ENCODE measurements at places on chromosomes 12 and 14.

DNA sequence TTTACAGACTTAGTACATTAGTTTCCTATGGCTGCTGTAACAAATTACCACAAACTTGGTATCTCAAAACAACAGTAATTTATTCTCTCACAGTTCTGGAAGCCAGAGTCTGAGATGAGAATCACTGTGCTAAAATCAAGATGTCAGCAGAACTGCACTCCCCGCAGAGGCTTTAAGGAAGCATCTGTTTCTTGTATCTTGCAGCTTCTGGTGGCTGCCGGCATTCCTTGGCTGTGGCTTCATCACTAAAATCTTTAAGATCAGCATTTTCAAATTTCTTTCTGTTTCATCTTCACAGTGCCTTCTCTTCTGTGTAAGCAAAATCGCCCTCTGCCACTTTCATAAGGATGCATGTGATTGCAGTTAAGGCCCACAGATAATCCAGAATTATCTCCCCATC lies 9.4 kb downstream of the STON2 start:
- DNase-seq: no peak

- DNase-seq: no peak
These were observed 22.9 kb downstream of the NIN start for GRCh38 chr14:50808053-50808452.

DNA sequence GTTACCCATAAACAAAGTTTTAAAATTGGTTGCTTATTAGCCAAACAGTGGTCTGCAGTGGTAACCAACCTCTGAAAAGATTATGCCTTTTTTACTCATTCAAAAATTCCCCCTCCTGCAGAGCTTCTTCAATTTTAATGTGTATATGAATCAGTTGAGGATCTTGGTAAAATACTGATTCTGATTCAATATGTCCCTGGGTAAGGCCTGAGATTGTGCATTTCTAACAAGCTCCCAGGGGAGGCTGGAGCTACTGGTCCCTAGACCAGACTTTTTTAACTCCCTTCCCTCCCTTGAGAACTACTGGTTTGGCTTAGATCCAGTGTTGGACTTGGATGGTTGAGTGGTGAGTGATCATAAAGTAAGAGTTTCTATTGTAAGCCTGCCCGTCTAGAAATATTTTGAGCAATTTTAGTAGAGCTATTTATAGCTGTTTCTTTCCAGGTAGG lies 90.2 kb downstream of the FUT8 start:
- DNase-seq: no peak

- DNase-seq: no peak
These were observed 274.2 kb downstream of the TTC6 start for GRCh38 chr14:37869633-37870032.

- DNase-seq: no peak
These were observed 206.1 kb downstream of the PRKD1 start for GRCh38 chr14:29721586-29721985.

DNA sequence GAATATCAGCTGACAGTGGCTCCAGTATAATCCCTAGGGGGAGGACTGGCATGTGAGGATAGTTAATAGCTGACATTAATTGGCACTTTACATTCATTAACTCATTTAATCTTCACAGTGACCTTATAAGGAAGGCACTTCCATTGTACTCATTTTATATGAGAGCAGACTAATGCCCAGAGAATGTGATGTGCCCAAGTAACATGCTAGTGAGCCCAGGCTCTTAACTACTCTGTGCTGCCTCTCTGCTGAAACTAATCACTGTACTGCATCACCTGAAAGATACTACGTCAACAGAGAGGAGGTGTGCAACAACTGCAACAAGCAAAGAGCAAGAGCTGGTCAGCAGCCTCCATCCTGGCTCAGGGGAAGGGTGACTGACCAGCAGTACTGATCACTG lies 40.1 kb downstream of the GALNT4 start:
- no peak for DNase-seq

DNA sequence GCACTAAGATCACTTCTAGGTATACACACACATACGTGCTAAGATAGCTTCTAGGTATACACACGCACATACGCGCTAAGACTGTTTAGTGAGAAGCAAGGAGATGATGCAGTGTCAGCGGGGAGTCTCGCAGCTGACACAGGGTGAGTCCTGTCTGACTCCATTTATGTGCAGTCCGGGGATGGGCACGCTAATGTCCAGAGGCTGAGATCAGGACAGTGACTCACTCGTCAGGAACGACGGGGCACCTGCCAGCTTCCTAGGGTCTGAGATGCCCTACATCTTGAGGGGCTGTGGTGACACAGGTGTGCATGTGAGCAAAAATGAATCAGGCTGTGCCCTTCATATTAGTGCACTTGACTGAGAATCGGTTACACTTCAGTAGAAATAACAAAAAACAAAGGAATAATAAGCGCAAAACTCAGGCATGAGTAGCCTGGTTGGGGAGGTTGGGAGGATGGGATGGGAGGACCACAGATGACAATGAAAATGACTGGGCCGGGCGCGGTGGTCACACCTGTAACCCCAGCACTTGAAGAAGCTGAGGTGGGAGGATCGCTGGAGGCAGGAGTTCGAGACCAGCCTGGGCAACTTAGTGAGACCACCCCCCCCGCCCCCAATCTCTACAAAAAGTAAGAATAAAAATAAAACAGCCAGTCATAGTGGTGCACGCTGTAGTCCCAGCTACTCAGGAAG lies 29.1 kb upstream of the ULK1 start:
- DNase-seq: no peak

GRCh38 chr12:102950107-102950949 lies 7.1 kb upstream of the ASCL1 start:
- no peak for DNase-seq

DNA sequence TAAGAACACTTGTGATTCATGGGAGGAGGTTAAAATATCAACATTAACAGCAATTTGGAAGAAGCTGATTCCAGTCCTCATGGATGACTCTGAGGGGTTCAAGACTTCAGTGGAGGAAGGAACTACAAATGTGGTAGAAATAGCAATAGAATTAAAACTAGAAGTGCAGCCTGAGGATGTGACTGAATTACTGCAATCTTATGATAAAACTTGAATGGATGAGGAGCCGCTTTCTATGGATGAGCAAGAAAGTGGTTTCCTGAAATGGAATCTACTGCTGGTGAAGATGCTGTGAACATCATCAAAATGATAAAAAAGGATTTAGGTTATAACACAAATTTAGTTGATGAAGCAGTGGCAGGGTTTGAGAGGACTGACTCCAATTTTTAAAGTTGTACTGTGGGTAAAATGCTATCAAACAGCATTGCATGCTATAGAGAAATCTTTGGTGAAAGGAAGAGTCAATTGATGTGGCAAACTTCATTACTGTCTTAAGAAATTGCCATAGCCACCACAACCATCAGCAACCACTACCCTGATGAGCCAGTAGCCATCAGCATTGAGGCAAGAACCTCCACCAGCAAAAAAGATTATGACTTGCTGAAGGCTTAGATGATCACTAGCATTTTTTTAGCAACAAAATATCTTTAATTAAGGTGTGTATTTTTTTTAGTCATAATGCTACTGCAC lies 25.9 kb upstream of the MTERF2 start:
- no peak for DNase-seq

DNA sequence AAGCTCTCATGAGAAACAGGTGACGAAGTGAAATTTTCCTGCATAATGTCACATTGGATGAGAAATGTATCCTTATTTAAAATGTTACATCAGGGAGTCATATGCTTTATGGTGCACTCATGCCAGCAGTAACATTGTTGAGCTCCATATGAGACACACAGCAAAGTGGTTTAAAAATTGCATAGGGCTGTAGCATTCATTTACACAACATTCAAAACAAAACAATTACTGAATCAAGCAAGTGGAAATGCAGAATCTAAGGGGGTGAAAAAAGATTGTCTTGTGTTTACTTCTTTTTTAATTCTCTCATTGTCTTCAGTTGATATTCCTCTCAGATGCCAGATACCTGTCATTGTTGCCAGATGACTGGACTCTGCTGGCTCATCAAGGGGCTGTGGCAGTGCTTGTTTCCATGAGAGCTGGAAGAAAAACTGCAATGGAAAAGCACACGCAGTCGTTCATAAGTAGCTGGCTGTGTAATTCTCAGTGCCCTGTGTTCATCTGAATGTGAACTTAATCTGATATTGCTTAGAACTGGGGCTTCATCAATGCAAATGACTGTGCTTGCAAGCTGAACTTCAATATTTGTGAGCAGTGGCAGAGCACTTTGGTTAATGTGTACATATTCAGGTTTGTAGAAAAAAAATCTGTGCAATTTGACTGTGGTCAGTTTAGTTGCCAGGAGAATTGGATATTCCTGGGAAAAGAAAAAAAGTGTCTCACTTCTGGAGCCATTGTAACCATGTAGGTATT lies 305.6 kb downstream of the RAD51B start:
- DNase-seq: peak; percentile 26

GRCh38 chr12:90953956-90954421 lies 987 bp downstream of the CCER1 start:
- DNase-seq: peak; percentile 50

DNA sequence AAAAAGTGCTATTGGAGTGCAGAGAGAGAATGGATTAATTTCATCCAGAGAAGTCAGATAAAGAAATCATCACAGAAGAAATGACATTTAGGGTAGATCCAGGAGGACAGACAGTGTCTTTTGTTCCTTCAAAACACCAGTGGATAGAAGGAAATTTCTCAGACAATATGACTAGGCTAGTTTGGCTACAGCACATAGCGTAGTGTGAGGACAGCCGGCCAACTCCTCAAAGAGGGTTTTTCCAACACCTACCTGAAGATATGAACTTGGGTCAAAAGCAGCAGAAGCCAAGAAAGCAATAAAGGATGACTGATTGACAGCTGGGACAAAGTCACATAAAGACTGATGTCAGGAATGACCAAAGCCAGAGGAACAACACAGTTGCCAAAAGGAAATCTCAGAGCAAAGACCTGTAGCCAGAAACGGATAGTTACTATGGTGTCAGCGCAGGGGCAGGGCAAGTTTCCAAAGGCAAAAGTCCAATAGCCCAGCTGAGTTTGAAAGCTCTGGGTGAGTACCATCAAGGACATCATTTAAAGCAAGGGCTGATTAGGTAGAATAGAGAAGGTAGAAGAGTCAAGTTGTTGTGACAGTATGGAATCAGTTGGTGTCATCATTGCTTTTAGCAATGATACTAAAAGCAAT lies 58.7 kb upstream of the PDE3A start:
- DNase-seq: no peak

DNA sequence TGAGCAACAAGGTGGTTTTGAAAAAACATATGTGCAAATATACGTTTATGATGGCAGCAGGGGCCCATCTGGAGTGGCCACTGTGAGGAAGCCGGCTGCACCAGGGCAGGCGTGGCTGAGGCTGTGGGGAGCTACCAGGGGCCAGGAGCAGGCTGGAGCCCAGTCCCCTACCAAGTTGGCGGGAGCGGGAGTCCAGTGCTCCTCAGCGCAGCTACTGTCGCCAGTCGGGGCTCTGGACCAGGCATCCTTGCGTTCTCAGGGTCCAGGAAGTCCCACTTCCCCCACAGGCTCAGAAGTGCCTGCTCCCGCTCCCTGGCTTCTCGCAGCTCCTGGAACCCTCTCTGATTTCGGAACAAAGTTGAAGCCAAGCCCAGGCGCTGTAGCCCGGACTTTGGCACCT lies 1377.5 kb upstream of the FLRT2 start:
- DNase-seq: no peak

- no peak for DNase-seq
These were observed 193.0 kb upstream of the BTG1 start for GRCh38 chr12:92338671-92339070.

DNA sequence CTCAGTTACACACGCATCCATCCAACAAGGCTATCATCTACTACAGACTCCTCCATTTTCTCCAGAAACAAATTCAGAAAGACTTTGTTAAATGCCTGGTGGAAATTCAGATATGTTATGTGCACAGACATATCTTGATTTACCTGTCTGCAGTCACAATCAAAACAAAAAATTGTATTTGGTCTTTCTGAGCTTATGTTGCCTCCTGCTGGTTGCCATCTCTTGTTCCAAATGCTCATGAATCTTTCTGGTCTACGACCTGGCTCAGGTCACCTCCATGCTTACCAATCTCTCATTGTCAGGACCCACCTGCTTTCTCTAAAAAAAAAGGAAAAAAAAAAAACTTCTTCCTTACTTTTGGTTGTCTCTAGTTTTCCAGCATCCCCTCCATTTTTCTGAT lies 169.2 kb upstream of the PLXNC1 start:
- peak; percentile 8 for DNase-seq

DNA sequence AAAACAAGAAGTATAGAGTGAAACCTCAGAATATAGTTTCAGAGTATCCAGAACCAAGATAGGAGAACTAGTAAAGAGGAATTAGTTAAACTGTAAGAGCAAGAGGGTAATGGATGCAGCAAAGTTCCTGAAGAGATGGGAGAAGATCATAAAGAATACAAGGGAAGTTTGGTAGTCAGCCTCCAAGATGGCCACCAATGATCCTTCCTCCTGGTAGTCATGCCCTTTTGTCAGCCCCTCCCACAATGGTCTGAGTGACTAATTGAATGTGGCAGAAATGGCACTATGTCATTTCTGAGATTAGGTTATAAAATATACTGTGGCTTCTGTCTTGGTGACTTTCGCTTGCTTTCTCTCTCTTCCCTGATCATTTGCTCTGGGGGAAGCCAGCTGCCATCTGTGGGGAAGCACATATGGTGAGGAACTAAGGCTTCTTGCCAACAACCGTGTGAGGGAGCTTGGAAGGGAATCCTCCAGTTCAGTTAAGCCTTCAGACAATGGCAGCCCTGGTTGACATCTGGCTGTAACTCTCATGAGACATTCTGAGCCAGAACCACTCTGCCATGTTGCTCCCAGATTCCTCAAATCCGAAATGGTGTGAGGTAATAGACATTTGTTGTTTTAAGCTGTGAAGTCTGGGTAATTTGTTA lies 55.3 kb upstream of the AMN1 start:
- peak; percentile 12 for DNase-seq

- DNase-seq: no peak
These were observed 158.0 kb upstream of the RTL1 start for GRCh38 chr14:101061411-101062064.

DNA sequence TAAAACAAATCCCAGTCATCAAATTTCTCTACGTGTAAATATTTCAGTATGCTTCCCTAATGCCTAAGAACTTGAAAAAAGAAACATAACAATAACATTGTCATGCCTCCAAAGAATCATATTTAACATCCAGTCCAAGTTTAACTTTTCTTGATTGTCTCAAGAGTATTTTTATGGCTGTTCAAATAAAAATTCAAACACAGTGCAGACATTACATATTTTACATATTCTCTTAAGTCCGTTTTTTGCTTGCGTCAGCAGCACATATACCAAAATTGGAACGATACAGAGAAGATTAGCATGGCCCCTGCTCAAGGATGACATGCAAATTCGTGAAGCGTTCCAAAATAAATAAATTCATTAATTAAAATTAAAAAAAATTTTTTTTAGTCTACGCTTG lies 23.3 kb upstream of the EEA1 start:
- DNase-seq: no peak
